Neural crest cell (in vitro differentiated cells): ENCODE measurements at places on chromosomes 3 and 15.

- DNase-seq, result no peak
Measured at GRCh38 chr15:69224383-69224782, 63.9 kb downstream of the GLCE start.

- no peak for DNase-seq
Measured at GRCh38 chr3:141333836-141334626, 34.3 kb upstream of the ZBTB38 start.

GRCh38 chr3:107430996-107431245 is 53.7 kb downstream of the CCDC54 start:
- DNase-seq, result no peak

GRCh38 chr3:128383316-128384235 is 83.1 kb downstream of the DNAJB8 start:
- no peak for DNase-seq

GRCh38 chr15:48384616-48385015 is 53.4 kb downstream of the DUT start:
- no peak for DNase-seq

- DNase-seq, result no peak
Measured at GRCh38 chr3:25025236-25025635, 402.8 kb upstream of the RARB start.

DNA sequence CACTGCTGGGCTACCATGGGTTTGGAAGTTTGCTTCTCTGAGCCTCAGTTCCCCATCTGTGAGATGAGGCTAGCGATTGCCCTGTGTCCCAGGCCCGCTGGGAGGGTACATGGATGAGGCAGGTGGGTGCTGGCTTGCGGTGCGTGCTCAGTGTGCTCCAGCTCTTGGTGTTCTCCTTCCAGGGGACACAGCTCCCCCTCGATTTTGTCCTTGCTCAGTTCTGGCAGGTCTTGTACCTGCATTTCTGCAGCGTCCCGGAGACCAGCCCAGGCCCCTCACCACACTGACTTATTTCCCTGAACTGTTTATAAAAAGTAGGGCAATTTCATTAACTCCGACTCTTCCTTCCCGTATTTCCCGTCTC is 95.4 kb downstream of the TBC1D2B start:
- DNase-seq, result no peak

DNA sequence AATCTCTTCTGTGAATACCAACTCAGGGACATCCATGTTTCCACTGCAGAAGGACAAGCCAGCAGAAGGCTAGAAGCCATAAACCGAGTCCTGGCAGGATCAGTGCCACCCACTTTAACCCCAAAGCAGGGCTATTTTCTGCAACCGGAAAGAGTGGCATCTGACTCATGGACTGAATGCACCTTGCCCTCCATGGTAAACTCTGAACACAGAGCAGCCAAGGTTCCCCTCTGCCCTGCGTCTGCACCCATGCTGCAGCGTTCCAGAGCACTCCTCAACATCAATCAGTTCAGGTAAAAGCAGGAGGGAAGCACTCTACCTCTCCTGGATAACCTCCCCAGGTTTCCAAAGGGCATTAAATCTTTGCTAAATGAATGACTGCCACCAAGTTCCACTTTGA is 801 bp upstream of the NGRN start:
- DNase-seq, result no peak

GRCh38 chr3:19947549-19948225 is 790 bp downstream of the RAB5A start:
- DNase-seq, result peak; percentile 16

GRCh38 chr15:98035134-98035533 is 74.6 kb downstream of the ARRDC4 start:
- DNase-seq, result no peak

DNA sequence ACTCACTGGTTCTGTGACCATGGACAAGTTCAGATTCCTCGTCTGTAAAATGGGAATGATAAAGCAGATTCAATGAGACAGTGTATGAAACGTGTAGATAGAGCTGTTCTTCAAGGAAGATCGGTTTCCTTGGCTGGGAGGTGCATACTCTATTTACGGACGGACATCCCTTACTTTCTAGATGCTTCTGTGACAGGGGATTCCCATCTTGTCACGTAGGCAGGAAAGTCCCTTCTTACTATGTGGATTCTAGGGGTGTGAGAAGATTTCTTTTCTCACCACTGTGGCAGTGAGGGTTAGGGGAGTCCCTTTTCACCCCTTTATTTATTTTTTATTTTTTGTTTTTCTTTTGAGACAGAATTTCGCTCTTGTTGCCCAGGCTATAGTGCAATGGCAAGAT is 180.9 kb upstream of the TBL1XR1 start:
- DNase-seq, result no peak

GRCh38 chr3:60758831-60759230 is 492.4 kb downstream of the FHIT start:
- DNase-seq, result no peak

DNA sequence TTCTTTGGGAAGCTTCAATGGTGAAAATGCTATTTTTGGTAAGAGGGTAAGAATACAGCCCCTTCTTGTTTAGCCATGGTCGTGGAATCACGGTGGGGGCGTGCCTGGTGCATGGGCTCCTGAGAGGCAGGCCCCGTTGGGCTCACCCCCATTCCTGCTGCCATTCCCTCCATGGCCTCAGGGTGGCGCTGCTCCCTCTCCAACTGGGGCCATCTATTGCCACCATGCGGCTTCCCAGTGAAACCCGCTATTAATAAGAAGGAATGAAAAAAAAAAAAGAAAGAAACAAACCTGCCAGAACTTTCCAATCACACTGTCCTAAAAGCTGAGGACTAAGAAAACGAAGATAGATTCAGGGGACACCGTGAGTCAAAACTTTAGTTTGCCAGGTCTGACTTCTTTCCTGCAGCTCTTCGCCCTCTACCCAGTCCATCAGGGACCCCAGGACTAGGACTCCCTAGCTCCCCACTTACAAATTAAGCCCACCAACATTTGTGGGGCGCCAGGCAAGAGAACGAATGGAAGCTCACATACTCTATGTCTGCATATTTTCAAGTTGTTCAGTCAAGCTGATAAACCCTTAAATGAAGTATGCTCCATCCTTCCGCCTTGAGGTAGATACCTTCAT is 30.6 kb upstream of the ABHD2 start:
- peak; percentile 89 for DNase-seq

DNA sequence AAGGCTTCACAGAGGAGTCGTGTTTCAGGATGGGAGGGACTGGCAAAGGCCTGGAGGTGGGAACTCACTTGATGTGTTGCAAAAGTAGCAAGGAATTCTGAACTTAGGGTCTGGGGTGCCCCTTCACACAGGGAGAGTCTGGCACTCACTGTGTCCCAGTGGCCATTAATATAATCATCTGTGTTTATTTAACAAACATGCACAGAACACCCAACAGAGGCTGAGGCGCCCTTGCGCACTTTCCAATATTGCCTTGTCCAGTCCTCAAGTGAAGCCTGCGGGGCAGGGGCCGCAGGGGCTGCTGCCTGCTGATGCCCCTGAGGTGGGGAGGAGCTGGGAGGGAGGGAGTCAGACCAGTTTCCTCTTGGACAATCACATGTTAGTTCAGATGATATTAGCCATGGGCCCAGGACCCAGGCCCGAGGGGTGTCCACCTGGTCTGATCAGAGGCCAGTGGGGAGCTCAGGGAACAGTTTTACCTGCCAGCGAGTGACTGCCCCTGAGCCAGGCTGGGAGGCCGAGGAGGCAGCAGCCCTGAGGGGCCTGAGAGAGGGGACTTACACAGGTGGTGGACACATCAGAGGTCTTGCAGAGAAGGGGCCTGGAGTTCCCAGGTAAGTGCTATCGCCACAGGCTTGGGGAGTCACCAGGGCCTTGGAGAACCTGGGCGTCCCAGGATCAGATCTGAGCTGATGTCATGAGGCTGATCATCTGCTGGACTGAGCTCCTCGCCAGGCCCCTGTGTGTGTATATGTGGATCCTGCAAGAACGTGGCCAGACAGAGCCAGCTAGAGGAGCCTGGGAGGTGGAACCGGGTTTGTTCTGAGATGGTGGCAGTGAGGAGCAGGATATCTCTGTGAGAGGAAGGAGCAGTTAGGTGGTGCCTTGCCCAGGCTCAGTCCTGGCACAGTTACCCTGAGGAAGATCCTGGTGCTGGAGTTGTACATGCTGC is 13.8 kb upstream of the TXNRD3 start:
- no peak for DNase-seq

DNA sequence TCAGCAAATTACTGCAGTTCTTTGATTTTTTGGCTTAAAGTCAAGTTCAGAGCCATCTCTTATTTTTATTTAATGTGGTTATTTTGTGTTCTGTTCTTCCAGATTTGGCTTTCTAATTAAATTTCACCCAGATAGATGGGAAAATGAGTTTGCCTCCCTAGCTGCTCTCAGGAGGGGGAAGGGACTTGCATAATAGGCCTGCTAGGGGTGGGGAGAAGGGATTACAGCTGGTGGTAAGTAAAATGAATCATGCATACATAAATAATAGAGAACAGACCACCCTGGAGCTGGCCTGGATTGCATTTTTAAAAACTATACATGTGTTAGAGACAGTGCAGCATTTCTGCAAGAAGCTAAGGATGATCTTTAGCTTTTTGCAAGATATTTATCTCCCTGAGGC is 3.9 kb upstream of the PXYLP1 start:
- DNase-seq, result no peak

DNA sequence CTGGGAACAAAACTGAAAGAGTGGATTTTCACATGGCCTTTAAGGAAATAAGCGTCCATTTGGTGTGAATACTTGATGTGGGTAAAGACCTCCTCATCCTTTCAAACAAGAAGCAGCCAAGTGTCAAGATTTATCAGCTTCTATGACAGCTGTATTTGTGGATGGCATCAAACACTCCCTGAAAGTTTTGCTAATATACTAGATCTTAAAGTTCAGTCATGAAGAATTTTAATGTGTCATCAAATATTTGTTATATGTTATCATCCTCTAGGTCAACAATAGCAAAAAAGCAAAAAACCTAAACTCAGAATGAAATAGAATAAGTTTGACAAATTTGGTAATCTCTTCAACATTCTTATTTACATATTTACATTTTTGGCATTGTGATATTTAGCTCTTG is 29.1 kb upstream of the LYSMD4 start:
- no peak for DNase-seq

- DNase-seq, result no peak
Measured at GRCh38 chr3:44120721-44121582, 120.7 kb upstream of the TOPAZ1 start.

- no peak for DNase-seq
Measured at GRCh38 chr3:37474901-37475331, 300.5 kb upstream of the LRRFIP2 start.

DNA sequence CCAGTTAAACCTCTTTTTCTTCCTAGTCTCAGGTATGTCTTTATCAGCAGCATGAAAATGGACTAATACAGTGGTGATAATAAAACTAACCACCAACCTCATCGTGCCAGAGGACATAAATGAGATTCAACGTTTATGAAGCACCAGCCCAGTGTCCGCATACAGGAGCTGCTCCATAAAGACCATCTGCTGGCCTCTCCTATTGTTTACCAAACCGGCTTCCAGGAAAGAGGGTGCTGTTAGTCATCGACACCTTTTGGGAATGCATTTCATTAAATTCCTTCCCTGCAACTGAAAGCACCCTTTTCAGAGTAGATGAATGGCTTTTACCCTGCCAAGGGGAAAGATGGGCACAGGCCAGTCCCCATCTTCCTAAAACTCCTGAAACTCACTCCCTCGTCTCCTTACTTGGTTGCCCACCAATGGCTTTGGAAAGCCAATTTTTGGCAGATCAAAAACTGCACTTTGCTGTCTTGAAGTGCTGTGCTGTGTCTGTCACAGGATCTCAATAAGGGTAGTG is 122.1 kb downstream of the AQP9 start:
- DNase-seq, result no peak

GRCh38 chr15:57503911-57504598 is 87.6 kb upstream of the MYZAP start:
- no peak for DNase-seq

DNA sequence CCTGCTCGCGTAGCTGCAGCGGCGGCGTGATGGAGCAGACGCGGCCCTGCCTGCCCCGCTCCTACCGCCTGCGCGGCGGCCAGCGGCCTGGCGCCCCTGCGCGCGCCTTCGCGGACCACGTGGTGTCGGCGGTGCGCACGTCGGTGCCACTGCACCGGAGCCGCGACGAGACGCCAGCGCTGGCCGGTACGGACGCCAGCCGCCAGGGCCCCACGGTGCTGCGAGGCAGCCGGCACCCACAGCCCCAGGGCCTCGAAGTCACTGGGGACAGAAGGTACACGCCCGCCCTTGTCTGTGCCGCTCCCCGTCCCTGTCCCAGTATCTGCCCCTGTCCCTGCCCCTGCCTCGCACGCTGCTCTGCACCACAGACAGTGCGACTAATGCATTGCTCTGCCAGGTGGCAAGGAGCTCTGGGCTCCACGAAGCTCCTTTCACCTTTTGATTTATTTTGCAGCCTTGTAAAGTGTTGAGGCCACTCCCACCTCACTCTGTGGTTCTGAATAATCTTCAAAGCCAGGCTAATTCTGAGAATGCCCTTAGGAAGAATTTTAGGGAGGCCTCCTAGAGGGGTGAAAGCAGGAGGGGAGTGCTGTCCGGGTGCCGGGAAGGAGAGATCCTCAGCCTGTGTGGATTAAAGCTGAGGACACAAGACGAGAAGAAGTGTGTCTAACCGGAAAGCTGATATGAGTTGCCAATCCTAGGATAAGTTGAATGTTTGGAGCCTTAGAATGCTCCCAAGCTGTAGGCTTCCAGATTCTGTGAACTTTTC is 100.0 kb downstream of the THSD4 start:
- DNase-seq, result no peak

GRCh38 chr15:82851981-82852511 is 42.6 kb downstream of the WHAMM start:
- no peak for DNase-seq

DNA sequence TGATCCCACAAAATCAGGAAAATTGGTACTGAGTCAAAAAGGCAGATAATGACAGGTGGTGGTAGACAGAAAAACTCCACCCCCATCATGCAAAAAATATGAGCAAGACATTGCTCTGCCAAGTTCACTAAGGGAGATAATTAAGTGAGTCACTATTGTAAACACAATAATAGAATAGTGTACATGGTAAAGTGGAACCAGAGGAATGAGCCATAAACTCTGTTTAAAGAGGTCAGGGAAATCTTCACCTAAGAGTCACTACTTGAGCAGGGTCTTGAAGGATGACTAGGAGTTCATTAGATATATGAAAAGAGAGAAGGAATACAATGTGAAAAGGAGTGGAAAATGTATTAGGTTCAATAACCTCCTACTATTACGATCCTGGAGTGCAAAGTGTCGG is 213.4 kb upstream of the PEX5L start:
- no peak for DNase-seq

GRCh38 chr3:10420745-10421475 is 84.5 kb downstream of the ATP2B2 start:
- DNase-seq, result no peak

DNA sequence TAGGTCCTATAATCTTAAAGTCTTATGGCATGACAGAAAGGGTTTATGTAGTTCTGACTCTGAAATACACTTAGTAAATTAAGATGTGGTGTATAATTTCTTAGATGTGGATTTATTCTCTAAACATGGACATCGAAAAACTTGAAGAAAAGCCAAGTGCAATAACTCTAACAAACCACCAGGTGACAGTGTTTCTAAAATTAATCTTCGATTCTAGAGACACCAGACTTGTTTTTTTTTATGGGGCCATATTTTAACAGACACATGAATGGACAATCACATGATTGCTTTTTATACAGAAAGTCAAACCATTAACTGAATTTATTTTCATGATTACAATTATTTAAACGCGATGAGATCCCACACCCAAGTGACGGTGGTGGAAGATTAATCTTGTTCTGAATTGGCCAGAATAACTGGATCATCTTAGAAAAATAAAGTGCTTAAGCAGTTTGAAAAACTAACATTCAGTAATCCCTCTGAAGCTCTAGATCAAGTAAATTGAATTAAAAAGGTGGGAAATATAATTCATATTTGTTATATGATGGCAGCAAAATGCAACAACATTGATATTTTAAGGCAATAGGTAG is 305.1 kb downstream of the LSAMP start:
- no peak for DNase-seq
